ENCODE measurements at places on chromosomes 6 and 20.

DNA sequence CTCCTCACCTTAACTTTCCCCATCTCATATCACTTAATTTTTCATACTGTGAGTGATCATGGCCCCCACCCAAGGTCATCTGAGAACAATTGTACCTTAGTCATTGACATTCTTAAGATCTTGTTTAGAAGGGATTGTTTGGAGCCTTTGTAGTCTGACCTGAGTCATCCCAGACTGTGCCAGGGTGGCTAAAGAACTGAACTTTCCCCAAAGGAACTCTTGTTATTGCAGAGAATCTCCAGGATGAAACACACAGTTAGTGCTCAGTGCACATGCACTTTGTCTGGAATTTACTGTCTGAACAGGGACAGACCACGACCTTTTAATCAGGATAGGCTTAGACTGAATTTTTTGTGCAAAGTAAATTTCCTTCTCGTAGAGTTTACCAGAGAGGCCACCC lies 112.6 kb upstream of the CCN2 start:
- DNase-seq = peak; percentile 52

DNA sequence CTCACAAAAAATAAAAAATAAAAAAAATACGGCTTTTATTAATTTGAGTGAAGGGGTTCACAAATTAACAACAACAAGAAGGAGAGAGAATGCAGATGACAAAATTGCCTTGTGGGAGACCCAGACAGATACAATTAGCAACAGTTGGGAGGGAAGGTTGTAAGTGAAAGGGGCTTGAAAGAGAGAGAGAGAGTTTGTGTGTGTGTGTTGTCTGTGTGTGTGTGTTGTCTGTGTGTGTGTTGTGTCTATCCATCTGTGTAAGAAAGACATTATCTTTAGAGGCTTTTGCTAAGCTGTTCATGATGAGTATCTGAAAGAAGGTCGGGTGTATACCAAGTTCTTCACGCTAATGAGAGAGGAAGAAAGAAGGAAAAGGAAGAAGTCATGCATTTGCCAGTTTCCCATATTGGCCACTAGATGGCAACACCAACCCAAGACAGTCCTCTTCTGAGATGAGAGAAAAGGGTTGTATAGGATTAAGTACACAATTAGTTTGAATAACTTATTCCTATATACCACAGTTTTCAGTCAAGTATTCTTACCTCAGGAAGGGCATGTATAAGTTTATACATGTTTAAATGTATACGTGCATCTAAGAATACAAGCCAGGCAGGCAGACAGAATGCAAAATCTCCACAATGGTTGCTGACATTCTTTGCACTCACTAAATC lies 63.7 kb upstream of the CD2AP start:
- DNase-seq = no peak

DNA sequence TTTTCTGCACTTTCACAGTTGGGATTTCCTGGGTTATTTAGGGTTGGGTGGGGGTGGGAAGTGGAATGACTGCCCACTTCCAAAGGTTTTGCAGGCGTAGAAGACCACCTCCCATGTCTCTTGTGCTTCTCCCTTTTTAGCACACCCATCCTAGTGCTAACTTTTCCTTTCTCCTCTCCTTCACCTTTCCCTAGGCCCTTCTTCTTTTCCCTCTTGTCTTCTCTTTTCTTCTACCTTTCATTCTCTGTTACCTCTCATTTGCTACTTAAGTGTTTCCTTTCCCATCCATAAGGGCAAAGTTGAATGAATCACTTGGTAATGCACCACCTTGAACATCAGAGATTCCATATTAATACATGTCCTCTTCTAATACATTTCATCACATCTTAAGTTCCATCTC lies 105.0 kb upstream of the ZNF184 start:
- no peak for DNase-seq

- no peak for DNase-seq
These were observed 16.6 kb downstream of the TBC1D20 start for GRCh38 chr20:445514-446336.

Measured in GM04504 (cell line).